ENCODE measurements at places on chromosomes 1 and 21. TPM values are rescaled to one million over a fixed set of nuclear protein-coding genes. Genes with fewer than 3 reads are reported as not detected.

The ELAPOR1 gene
- total RNA-seq = 0.13 TPM

The F13B gene
- not detected for total RNA-seq

The SAMD13 gene
- total RNA-seq = 3.8 TPM

The YOD1 gene
- 4.2 TPM for total RNA-seq

The NFYC gene
- total RNA-seq = 32.7 TPM

The TDRD5 gene
- total RNA-seq = under 0.01 TPM

The COL18A1 gene
- 181 TPM for total RNA-seq

The MANEAL gene
- not detected for total RNA-seq

The RHD gene
- total RNA-seq = not detected

The CD34 gene
- total RNA-seq = 2.1 TPM

The SELENOF gene
- total RNA-seq = 189 TPM

The DNAJC28 gene
- 0.64 TPM for total RNA-seq

The PROX1 gene
- total RNA-seq = 0.32 TPM

The LCE1C gene
- total RNA-seq = not detected

The RAB7B gene
- total RNA-seq = 1.8 TPM

The SPRR2B gene
- not detected for total RNA-seq

The GPR3 gene
- total RNA-seq = 2.8 TPM

The SLC25A34 gene
- total RNA-seq = 0.26 TPM

The CHRNB2 gene
- total RNA-seq = 0.13 TPM

The ARHGAP30 gene
- not detected for total RNA-seq

The MXRA8 gene
- 281 TPM for total RNA-seq

The UTS2 gene
- not detected for total RNA-seq

The NOL9 gene
- 13.2 TPM for total RNA-seq

The POU3F1 gene
- total RNA-seq = not detected

The LCE3D gene
- not detected for total RNA-seq

The AADACL4 gene
- total RNA-seq = not detected

The SIK1 gene
- 2.8 TPM for total RNA-seq

The CHI3L1 gene
- total RNA-seq = not detected

The HSF2BP gene
- total RNA-seq = 1.0 TPM

The HUNK gene
- not detected for total RNA-seq

The CASZ1 gene
- 0.16 TPM for total RNA-seq

The CYP2J2 gene
- total RNA-seq = 1.0 TPM

The CNR2 gene
- not detected for total RNA-seq

The TEKT2 gene
- not detected for total RNA-seq

The HEATR1 gene
- 20.8 TPM for total RNA-seq

The LRRC71 gene
- not detected for total RNA-seq

The CR2 gene
- not detected for total RNA-seq

The TMEM240 gene
- 10.3 TPM for total RNA-seq

The CAP1 gene
- 218 TPM for total RNA-seq

The DNALI1 gene
- total RNA-seq = 8.0 TPM
